ENCODE measurements at places on chromosomes 3 and 15. TPM values are rescaled to one million over a fixed set of nuclear protein-coding genes. Genes with fewer than 3 reads are reported as not detected.

DNA sequence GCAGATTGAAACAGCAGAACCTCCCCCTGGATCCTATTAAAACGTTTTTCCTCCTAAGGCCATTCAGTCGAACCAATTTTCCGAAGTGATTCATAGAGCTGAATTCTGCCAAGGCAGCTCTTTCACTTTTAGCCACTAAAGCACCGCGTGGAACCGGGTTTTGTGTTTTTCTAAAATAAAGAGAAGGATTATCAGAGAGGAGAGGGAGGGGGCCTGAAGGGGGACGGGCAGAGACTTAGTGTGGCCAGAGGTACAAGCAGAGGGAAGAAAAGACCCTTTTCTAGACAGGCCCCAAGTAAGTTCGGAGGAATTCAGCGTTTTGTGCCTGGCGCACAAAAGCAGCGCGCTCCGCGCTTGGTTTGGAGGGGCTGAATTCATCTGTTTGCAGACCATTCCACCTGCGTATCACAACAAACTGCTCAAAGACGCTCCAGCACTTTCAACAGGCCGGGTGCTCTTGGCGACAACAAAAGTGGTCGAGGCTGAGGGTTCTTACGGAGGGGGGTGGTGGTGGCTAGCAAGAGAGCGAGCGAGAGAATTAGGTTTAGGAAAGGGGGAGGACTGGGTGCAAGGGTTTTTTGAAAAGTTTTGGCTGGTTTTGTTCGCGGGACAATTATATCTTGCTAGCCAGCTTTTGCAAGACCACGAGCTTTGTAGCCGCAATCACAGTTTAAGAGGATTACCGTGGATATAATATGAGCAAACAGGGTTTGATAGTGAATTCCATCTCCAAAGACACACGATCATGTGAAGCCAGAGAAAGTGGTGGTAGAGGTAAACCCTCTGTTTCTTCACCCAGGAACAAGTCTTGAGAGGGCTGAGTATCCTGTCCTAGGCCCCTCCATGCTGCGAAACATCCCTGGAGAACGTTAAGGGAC lies 1.2 kb upstream of the FEZF2 start:
- DNase-seq: no peak

- DNase-seq: no peak
Observed at GRCh38 chr3:190178779-190179178, 58.1 kb upstream of the P3H2 start.

- no peak for DNase-seq
Observed at GRCh38 chr3:173737167-173737808, 339.7 kb downstream of the NLGN1 start.

Gene PLA2G4E
- total RNA-seq: not detected

Measured in posterior vena cava (tissue), 2 donors.